ENCODE measurements at places on chromosomes 5 and 9. TPM values are rescaled to one million over a fixed set of nuclear protein-coding genes. Genes with fewer than 3 reads are reported as not detected.

OTP gene
- not detected for total RNA-seq

DNA sequence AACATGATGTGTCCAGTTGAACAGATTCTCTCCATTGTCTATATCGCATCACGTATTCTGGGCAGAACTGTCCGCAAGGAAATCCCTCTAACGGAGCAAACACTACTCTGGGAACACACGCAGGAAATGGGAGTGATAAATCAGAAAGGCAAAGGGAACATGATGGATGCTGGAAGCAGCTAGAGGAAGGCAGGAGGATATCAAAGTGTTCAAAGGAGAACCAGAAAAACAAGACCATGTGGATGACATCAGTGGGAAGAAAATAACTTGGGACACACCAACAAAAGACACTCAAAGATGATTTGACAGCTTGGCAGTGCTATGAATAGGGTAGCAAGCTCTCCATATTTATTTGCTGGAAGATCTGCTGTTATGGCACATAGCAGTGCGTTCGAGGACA is 142.9 kb downstream of the PLK2 start:
- DNase-seq: no peak

CDH9 gene
- not detected for total RNA-seq

GRCh38 chr5:178404987-178405386 is 172.4 kb upstream of the PHYKPL start:
- no peak for DNase-seq

EIF4E1B gene
- total RNA-seq: not detected

Data from PC-9 (cell line).